ENCODE measurements at places on chromosomes 12 and 14.
A peak's percentile ranks its signal among the peaks of the same experiment; 100 is the strongest.

- no peak for DNase-seq
These were observed 81.8 kb downstream of the EMP1 start for GRCh38 chr12:13278249-13278787.

DNA sequence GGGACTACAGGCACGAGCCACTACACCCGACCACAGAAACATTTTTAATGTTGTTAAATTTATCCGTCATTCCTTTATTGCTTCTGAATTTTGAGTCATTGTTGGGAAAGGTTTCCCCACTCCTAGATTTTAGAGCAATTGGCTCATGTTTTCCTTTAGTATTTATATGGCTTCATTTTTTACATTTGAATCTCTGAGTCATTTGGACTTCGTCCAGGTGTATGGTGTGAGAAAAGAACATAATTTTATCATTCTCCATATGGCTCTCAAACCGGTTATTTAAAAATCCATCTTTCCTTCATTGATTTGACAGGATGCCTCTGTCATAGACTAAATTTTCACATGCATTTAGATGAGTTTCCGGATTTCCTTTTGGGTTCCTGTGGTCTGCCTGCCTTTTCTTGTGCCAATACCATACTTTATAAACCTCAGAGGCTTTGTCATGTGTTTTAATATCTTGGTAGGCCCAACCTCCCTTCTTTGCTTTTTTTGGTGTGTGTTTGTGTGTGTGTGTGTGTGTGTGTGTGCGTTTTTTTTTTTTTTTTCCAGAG is 30.9 kb downstream of the LRTM2 start:
- DNase-seq: no peak

DNA sequence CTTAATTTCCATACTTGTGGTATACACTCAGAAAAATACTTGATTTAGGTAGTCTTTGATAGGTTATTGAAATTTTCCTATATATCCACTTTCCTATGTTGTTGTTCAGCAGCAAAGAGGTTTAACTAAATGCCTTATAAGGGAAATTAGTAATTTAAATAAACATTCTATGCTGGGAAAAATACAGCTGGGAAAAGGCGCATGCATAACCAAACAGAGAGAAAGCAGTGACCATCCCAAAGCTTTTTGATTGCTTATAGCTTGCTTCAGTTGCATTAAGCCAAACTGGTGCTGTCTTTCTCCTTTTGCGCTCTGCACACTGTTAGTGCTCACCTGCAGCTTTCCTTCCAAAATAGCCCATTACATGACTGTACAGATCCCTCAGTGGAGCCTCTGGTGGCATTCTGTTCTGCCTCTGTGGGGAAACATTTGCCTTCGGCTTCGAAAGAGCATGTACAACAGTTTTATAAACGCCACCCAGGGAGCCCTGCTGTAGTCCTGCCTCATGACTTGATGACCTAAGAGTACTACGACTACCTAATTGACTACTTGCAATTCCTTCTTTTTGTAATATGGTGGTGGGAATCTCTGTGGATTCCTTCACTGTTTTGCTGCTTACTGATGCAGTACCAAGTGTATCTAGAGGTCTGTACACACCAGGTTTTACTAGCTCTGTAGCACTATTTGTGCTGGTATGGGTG is 120.8 kb downstream of the RALGAPA1 start:
- no peak for DNase-seq

- DNase-seq: no peak
These were observed 907.2 kb downstream of the VRK1 start for GRCh38 chr14:97704316-97704885.

DNA sequence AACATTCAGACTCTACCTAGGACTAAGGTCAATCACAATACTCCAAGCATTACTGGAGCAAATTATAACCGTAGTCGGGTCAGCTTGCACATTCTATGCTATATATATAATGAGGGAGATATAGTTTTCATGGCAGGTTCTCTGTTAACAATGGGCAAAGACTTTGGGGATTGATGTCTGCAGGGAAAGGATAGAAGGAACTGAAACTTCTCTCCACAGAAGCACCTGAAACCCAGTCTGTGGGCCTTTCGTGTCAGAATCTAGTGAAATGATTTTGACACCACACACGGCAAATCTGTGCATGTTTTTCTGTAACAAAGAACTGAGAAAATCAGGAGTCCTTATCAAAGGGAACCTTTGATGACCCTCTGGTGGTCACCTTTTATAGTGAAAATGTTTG is 847.4 kb downstream of the NRXN3 start:
- no peak for DNase-seq

DNA sequence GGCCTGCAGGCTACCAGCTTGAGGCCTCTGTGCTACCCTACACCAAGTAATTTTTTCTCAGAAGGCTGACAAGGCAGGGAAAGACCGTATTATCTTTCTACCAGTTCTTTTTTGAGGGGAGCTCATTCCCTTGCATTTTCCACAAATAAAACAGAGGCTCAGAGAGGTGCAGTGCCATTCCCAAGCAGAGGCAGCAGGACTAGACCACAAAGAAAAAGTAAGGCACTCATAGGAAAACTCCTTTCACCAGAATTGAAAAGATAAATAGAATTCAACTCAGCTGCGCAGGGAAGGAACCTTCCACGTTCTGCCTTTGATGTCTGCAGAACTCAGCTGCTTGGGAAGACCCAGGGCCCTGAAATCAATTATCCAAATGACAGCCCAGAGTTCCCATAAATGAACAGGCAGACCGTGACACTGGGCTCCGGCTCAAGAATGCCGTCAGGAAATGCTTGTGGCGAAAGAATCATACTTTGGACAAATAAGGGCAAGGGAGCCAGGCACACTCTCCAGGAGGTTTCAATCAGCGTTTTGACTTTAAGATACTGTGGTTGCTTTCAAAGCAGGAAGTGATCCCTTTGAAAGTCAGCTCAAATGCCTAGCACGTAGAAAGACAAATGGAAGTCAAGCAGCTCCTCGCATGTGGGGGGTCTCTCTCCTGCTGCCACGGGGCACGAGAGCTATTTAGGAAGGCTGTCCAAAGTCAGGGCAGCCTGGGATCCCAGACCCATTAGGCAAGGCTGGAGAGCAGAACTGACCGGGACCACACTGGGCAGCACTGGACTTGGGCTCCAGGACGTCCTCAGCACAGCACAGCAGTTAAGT is 14.0 kb downstream of the KCTD10 start:
- DNase-seq: peak; percentile 97

DNA sequence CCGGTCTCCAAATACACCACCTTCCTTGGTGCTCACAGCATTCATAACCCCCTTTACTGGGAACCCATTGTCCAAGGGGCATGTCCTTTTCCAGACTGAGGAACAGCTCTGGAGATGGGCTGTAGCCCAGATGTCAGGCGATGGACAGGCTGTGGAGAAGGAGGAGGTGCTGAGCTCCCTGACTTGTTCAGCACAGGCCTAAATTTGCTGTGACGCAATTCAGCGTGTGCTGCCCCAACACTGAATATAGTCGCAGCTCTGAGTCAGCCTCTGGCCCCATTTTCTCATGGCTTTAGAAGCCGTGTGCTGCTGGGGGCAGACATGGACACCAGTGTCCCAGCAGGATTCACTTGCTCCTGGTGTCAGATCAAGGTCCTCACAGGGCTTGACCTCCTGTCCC is 269.1 kb downstream of the EMP1 start:
- DNase-seq: no peak

DNA sequence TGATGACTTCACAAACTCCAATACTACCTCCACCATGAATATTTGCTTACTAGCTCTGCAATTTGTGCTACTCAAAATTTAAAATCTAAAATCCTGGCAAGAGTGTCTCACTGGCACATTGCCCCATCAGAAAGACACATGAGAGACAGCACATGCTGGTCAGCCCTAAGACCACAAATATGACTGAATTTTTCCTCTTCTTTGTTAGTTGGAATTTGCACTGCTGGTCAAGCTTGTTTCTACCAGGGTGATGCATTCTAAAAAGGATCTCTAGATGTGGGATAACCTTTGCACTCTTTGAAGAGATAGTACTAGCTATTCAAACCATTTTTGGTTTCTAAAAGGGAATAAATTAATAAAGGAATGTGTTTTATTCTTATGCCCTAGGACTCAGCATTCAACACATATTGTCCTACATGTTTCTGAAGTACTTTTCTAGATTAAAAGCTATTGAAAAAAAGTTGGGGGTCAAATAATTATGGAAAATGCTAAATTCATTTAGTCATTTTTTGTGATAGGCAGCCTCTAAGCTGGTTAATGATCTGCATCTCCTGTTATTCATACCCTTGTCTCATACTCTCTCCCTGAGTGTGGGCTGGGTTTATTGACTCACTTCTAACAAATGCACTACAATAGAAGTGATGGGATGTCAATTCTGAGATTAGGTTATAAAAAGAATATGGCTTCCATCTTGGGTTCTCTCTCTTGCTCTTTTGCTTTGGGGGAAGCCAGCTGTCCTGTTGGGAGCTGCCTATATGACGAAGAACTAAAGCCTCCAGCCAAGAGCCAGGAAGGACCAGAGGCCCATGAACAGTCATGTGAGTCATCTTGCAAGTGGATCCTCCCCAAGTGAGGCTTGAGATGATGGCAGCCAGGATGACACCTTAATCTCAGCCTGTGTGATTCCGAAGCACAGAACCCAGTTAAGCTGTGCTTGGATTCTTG is 211.5 kb upstream of the CRY1 start:
- DNase-seq: no peak

DNA sequence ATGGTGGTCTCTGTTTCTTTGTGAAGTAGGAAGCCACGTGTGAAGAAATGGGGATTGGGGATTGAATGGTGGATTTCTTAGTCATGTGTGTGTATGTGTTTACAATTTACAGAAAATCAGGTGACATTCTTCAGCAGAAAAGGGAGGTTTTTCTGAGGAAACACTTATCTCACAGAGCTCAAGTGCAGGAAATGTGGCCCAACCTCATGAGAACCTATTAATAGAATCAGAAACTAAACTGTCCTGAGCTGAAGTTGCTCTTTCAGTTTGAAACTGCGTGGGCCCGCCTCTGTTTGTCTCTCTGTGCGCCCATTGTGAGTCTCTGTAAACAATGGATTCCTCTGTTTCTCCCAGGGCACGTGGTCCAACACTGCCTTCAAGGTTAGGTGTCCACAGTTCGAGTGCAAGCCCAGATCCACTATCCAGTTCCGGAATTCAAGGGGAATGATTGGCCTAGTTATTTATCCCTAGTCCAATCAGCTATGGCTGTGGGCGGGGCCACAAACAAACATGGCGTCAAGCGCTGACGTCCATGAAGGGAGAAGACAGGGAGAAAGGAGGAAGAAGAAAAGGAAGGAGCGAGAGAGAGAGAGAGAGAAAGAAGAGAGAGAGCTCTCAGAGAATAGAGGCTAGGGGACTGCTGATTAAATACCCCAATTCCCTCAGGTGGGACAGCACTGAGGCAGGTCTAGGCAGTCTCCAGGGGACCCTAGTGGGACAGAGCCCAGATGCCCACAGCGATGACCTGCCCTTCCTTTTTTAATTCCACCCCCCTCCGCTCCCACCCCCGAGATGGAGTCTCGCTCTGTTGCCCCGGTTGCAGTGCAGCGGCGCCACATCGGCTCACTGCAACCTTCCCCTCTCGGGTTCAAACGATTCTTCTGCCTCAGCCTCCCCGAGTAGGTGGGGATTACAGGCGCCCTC is 31.4 kb upstream of the C12orf76 start:
- no peak for DNase-seq

DNA sequence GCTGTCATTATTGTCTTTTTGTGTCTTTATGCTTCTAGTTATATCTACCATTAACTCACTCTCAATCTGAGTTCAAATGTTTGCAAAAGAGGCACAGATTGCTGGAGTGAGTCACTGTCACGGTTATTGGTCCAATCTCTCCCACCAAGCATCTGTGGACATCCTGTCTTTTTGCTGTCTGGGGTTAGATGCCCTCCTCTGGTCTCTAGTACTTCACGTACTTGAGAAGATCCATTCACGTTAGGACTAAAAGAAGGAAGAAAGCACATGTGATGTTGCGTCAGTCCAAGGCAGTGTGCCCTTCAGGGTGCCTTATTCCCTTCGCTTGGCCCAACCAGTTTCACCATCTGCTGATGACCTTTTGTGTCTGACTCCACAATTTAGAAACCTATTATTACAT is 72.3 kb upstream of the STXBP6 start:
- no peak for DNase-seq

- DNase-seq: peak; percentile 14
These were observed 119.1 kb downstream of the PTPN11 start for GRCh38 chr12:112537710-112538396.

DNA sequence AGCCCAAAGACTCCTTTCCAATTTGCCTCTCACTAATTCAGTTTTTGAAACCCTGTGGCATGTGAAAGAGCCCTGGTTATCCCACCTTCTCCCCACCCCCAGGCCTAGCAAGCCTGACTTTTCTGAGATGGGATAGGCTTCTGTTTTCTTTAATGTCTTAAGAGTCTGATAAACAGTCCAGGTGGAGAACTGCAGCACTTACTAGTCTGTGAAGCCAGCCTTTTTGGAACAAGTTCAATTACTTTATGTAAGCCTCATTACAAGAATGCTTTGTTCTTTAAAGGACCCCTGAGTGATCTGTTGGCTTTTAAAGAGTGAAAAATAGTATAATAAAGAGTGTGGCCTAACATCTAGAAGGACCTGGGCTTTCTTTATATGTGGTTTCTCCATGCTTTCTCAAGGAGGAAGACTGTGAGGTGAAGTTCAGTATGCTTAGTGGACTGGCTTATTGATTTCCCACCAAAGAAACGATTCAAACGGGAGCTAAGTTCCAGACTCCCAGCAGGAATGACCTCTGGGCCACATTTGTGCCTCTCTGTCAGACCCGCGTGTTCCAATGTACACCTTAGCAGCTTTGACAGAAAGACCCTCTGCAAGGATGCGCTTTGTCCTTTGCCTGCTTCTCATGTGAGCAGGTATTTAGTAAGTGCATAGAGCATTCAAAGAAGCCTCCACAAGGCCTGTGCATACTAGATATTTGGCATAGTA is 129.5 kb downstream of the DAAM1 start:
- DNase-seq: no peak

DNA sequence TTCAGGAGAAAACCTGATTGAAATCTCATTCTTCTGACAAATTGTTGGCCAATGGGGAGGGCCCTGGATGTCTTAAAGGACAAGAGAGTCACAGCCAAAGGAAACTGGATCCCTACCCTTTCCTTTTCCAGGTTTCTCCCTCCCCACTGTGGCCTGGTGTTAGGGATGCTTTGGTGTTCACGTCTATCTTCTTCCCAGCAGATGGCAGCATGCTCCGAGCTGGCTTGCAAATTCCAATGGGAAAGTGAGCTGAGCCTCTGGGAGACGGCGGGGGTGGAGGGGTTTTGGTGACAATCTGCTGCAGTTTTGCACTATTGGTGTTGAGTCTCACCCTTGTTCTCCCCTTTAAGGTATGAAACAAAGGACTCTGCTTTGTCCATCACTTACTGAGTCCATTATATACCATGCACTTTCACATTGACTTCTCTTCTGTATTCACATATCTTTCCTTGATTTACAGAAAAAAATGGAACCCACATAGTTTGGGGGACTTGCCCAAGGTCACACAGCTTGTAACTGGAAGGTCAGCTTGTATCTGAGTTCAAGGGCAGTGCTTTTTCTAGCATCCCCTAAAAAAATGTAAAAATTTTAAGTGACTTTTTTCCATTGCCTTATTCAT is 39.3 kb downstream of the CCDC177 start:
- DNase-seq: peak; percentile 14
